CD4-positive, alpha-beta T cell treated with Interleukin-12 subunit alpha and Interleukin-12 subunit beta, for 1 hour (primary cell): ENCODE measurements at places on chromosomes 1 and 21.
A peak's percentile ranks its signal among the peaks of the same experiment; 100 is the strongest.

DNA sequence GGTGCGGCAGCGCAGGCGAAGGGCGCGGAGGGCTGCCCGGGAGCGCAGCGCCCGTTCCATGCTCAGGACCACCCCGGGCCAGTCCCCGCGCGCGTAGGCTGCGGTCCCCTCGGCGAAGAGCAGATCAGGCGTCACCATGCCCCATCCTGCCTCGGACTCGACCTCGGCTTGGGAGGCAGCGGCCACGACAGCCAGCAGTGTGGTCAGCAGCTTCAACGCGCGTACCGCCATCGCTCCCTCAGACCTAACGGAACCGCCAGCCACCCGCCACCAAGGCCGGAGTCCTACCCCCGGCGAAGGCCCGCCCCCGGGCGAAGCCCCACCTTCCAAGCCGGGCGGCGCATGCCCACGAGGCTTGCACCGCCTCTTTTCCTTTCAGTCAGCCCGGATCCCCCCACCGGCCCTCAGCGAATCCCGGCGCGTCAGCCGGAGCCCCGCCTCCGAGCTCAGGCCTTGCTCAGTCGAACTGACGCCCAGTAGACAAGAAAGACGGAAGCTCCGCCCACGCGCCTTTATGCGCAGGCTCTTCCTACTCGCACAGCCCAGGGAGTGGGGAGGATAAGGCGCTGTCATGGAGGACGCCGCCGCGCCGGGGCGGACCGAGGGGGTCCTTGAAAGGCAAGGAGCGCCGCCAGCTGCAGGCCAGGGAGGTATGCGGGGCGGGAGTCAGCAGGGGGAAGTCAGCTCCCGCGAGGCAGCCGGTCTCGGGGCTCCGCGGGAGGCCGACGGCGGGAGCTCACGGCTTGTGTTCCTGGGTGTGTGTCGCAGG is at the start of the genes C1orf50 and P3H1:
TSS of gene C1orf50 (plus strand) at position 509 of the 769 bp plus-strand sequence. CDS start at position 572, 63 bp downstream.
TSS of gene P3H1 (minus strand) at position 288 of the 769 bp plus-strand sequence. CDS start at position 231, 57 bp downstream.
- peak; percentile 100 for DNase-seq

GRCh38 chr1:227938911-227939790 is 8.6 kb downstream of the WNT9A start:
- no peak for DNase-seq

DNA sequence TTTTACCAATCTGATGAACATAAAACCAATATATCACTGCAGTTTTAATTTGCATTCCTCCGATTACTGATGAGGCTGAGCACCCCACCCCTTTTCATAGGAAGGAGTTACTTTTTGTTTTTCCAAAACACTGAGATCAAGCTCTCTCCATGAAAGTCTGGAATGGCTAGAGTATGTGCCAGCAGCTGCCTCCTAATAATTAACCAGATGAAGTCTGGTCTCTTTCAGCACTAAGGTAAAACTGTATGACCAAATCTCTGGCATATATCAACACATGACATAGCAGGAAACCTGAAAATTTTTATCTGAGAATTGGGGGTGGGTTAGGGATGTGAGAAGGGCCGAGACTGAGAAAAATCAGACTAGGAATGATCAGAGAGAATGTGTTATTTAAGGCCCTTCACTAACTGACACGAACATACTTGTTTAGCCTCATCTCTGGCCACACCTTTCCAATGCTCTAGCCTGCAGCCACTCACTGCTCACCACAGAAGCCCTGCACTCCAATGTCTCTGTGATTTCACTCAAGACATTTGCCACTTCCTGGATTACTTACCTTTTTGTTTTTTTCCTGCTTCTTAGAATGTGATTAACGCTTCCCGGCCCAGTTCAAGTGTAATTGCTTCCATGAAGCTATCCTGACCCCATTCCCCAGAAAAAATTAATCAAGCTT is 34.7 kb downstream of the WASF2 start:
- DNase-seq: peak; percentile 37

DNA sequence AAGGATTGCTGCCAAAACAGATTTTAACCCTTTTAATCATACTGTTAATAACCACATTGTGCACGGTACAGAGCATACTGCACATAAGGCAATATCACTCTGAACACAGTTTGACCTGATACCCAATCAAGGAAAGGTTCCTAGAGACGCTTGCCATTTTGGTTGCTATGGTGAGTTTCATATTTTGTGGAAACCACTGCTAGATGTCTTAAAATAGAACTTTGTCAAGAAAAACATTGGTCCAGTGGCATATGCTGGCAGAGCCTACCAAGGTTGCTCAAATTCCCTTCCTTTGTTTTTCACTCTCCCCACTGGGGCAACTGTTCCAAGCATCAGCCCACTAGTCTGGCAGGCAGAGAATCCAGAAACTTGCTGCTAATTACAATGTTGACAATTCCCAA is 114.8 kb upstream of the DPYD start:
- no peak for DNase-seq

GRCh38 chr1:73635021-73635420 is 563.0 kb downstream of the LRRIQ3 start:
- DNase-seq: no peak

DNA sequence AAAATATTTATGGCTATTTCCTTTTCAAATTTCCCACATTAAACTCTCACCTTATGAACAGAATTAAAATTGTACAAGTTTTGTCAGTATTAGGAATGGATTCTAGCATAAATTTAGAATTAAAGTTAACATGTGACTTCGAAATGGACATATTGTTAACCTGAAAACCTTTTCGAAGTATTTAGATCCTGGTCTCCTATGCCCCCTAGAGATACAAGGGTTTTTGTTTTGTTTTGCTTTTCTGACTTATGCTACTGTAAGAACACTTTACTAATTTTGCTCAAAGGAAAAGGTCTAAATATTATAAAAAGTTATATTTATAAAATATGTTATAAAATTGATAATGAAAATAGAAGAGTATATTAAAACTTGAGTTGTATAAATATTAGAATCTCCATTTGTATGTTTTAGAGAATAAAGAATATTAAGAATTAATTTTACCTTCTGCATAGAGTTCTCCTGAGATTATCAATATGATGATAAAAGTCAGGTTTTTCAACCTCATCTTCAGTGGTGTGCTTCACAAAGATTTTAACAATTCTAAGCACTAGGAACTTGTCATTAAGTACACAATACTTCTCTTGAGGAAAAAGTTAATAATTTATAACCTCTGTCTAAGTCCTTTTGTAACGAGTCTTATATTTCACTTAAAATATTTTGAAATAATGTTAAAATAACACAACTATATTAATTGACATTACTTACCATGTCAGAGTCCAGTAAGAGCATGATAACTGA is at the start of gene F13B:
TSS of gene F13B (minus strand) at position 542 of the 738 bp plus-strand sequence. CDS start at position 505, 37 bp downstream.
- no peak for DNase-seq

DNA sequence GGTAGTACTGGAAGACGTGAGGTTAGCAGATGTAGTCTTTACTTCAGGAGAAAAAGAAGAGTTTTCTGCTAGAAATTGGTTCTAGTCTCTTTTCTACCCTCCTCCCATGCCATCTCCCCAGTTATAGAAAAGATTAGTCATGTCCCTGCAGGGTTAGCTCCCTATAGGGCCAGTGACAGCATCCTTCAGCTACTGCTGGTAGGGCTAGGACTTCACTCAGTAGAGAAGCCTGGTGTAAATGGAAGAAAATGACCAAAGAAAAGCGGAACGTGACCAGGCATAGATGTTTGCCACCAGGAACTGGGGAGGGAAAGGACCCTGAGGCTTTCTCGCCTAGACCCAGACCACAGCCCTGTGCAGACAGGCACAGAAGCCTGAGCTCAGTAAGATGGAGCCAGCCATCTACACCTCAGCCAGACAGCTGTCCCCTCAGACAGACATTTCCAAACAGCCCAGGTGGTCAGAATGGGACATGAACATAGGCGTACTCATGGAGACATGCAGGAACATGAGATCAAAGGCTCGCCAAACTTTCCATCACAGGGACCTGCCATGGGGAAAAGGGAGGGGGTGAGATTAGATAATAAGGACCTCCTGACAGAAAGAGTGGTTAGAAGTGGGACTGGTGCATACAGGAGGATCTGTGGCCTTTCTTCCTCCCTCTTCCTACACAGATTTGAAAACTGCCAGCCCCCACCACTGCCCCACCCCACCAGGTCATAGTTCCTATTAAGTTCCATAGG is 23.5 kb upstream of the SLAMF9 start:
- no peak for DNase-seq

DNA sequence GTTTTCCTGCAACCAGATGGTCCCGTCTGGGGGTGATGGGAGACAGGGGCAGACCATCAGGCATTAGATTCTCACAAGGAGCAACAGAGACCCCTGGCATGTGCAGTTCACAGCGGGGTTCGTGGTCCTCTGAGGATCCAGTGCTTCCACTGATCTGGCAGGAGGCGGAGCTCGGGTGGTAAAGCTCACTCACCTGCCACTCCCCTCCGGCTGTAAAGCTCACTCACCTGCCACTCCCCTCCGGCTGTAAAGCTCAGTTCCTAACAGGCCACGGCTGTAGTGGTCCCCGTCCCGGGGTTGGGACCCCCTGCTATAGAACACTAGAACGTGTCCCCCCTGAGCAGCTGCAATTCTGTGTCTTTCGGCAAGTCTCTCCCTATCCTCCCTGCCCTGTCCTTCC is 4.6 kb downstream of the KRTAP10-12 start:
- DNase-seq: no peak

GRCh38 chr1:7582460-7582972 is 188.6 kb upstream of the VAMP3 start:
- DNase-seq: no peak

DNA sequence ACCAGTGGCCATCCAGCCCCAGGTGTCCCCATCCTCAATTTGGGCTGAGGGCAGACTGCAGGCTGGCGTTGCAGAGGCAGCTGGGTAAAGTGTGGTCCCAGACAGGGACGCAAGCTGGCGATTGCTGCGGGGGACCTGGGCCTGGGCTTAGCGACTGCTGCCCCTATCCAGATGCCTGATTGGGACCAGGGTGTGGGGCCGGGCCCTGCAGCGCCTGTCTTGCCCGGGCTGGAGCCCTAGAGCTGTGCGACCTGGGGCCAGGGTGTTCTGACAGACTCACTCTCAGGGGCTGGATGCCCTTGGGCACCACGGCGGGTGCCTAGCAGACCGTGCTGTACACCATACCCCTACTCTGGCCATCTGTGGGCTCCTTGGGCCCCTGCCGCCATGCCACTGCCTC is 16.2 kb upstream of the FAAP20 start:
- no peak for DNase-seq

- no peak for DNase-seq
Observed at GRCh38 chr1:37601441-37601840, 5.7 kb upstream of the GNL2 start.

- no peak for DNase-seq
Observed at GRCh38 chr1:107169615-107170014, 28.8 kb downstream of the NTNG1 start.

- no peak for DNase-seq
Observed at GRCh38 chr1:199101139-199101538, 462.3 kb downstream of the PTPRC start.

- DNase-seq: no peak
Observed at GRCh38 chr1:206497774-206498173, 9.6 kb upstream of the RASSF5 start.

GRCh38 chr21:41328660-41329607 is 12.3 kb downstream of the FAM3B start:
- no peak for DNase-seq

- DNase-seq: no peak
Observed at GRCh38 chr1:206573319-206573718, 38.9 kb downstream of the EIF2D start.

DNA sequence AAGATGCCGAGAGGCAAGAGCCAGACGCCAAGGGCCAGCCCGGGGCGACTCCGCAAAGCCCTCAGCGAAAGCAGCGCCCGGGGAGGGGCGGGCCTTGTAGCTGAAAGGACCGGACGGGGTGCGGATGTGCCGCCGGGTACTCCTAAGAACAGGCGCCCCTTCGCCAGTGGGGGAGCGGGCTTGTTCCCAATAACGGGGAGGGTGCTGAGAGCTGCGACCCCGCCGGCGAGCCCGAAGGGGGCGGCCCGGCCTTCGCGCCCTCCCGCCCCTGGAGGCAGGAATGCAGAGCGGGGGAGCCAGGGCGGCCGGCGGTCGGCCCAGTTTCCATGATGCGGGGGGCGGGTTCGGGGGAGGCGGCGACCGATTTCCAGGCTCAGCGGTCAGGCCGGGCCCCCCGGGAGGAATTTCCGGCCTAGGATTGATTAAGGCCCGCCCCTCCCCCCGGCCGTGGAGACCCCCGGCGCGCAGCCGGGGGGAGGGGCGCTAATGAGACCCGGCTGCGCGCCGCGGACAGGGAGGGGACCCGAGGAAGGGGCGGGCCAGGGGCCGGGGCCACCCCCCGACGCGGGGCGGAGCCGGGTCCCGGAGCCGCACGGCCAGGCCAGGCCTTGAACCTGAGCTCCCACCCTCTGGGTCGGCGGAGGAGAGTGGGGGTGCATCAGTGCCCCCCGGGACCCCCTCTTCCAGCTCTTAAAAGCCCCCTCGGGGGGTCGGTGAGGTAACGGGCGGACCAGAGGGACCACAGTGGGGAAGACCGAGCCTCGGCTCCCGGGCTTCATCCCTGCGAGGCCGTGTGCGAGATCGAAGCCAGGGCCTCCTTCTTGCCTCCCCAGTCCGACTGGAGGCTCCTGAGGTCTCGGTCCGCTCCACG is 898 bp upstream of the TMEM200B start:
- peak; percentile 48 for DNase-seq

DNA sequence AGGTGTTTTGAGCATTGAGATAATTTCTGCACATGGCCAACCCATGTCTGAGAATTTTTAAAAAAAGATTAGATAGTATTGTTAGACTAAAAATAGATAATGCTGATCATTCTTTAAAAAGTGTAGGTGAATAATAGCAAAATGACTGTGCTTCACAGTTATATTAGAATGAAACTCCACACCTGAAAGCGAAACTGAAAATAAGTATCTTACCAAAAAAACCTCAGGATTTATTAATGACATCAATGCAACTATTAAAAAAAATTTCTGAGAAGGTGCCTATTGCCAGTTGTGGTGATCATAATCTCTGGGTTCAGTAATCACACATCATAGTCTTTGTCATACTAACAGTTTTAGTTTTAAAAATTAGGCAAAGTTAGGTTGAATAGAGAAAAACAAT is 36.5 kb downstream of the PLA2G4A start:
- no peak for DNase-seq

DNA sequence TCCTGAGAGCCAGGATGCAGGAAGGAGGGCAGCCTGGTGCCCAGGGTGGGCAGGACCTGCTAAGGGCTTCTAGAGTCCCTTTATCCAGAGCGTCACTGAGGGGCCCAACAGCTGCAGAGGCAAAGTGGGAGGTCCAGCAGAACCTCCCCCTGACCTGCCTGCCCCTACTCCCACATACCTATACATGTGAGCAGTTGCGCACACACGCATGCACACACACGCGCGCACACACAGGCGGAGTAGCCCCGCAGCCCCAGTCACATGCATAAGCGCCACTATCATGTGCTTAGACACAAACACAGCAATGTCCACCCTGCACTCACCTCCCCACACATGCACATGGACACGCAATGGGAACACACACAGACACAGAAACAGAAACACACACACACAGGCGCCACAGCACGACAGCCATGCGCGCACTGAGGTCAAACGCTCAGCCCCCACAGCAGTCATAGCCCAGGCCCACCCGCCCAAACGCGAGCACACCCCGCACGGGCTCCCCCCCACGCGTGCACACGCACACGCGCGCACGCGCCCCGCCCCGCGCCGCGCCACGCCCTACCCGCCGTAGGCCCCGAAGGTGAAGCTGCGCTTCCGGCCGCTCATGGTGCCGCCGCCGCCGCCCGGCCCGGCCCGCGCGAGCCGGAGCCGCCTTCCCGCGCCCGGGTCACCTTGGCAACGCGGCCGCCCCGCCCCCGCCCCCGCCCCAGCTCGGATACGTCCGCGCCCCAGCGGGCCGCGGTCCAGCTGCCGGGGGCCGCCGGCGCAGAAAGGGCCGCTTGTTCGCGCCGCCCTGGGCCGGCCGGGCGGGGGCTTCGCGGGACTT is 17.7 kb downstream of the RAP1GAP start:
- peak; percentile 60 for DNase-seq

- no peak for DNase-seq
Observed at GRCh38 chr1:39170731-39171667, 33.5 kb upstream of the MACF1 start.

GRCh38 chr1:217586586-217586985 is 44.3 kb downstream of the GPATCH2 start:
- no peak for DNase-seq
